ENCODE measurements at places on chromosomes 3 and 15.

- DNase-seq, result no peak
Measured at GRCh38 chr3:34856081-34856947, 783.0 kb upstream of the ARPP21 start.

GRCh38 chr3:192879346-192880031 is 38.2 kb downstream of the MB21D2 start:
- DNase-seq, result no peak

DNA sequence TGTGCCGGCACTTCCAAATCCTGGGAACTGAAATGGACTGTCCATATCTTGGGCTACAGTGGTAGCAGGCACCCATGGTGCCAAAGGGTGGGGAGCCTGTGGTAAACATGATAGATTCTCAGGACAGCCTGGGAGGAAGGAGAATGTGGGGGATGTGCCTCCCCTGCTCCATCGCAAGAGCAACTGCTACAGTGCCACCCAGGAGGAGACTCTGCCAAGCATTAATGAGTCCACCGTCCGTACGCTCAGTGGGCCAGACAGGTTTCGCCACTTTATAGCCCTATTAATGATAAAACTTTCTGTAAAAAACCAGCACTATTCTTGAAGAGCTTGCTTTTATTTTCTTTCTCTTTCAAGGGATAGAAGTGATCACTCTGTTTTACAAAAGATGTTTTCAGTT is 75.2 kb downstream of the FMN1 start:
- no peak for DNase-seq

GRCh38 chr3:106004137-106004681 is 135.4 kb upstream of the CBLB start:
- DNase-seq, result peak; percentile 41

DNA sequence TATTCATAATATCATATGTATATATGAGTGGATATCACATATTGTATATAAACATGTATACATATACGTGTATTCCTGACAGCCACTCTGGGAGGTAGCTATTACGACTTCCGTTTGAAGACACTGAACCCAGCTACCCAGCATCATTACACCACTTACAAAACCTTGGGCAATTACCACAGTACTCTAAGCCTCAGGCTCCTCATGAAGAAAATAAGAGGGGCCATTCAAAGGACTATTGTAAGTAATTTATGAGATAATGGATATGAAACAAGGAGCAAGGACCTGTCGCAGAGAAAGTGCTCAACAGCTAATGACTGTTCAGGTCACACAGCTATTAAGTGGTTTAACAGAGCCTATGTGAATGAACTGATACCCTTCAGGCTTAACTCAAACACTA is 52.4 kb downstream of the KCNMB2 start:
- DNase-seq, result no peak

DNA sequence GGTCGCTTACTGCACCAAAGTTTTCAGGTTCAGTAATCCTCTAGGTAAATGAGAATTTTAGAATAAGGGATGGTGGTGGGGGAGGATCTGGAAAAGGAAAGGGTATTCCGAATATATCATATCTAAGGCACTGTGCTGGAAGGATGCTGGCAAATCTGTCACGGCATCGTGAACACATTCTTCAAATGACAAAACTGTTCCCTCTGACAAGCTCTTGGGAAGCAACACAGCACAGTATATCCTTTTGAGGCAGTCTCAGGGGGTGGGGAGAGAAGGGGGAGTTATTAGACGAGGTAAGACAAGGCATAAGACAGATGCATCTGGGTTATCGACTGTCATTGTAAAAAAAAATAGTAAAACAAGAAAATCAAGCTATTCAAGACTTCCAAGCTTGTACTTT is 289.6 kb upstream of the LRRN1 start:
- DNase-seq, result no peak

DNA sequence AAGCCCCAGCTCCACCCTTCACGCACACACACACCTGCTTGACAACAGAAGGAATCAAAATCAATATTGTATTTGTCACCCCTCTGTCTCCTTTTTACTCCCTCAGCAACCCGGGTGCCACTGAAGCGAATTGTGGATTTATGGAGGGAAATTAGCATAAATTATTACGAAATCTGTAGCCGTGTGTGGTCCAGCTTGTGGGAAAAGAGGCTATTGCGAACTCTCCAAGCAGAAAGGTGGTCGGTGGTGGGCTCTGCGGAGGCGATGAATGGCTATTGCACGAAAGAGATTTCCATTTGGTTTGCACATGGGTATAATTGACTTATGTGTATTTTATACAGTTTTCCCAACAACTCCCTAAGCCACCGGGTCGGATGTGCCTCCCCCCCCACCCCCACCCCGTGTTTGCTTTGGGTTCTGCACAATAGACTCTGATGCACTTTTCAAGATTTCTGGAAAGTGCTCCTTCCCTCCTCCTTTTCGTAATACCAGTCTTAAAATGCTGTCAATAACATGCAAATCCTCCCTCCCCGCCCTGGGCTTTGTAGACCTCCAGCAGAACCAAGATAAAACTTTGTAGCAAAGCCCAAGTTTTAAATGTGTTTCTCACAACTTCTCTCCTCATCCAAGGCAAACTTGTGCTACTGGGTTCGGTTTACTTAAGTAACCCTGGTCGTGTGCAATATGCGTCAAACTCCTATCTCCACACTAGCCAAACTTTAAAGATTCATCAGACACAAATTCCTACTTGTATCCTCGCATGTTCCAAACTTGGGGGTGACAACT is 3.1 kb upstream of the FOXB1 start:
- DNase-seq, result no peak

DNA sequence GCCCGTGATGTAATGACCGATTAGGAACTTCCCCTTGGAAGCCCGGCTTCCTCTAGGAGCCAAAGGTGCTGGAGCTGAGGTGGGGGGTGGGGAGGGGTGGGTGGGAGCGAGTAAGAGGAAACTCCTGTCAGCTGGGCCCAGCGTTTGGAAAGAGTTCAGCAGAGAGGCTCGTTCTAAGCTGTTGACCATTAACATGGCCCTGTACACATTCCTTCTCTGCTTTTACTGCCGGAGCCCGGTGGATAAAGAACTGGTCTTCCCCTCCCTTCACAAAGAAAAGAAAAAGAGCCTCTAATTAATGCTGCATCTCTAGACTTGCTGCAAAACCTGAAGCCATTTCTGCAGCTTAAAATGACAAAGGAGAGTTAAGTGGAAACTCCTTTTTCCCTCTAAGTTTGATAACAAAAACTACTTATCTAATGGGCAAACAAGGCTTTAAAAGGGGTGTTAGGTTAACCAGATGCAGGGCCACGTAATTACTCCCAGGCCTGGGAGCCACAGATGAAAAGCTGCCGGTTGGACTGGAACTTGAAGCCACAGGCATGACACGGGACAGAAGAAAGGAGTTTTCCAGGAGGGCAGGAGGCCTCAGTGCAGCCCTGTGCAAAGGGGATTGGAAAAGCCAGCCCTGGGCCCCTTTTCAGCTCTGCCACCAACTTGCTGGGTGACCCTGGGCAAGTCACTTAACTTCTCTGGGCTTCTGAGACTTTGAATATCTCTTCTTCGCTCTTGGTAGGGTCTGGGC is 71.3 kb downstream of the SMAD6 start:
- no peak for DNase-seq

DNA sequence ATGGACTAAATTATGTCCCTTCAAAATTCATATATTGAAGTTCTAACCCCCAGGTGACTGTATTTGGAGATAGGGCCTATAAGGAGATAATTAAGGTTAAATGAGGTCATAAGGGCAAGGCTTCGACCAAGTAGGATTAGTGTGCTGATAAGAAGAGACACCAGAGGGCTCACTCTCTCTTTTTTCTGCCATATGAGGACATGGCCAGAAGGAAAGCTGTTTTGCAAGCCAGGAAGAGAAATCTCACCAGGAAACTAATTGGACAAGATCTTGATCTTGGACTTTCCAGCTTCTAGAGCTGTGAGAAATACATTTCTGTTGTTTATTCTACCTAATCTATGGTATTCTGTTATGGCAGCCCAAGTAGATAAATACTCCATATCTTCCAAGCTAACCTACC is 503.6 kb upstream of the NAALADL2 start:
- no peak for DNase-seq

- DNase-seq, result no peak
Measured at GRCh38 chr15:83320404-83320803, 35.9 kb upstream of the BNC1 start.

- no peak for DNase-seq
Measured at GRCh38 chr15:77537006-77537405, 95.7 kb downstream of the LINGO1 start.

GRCh38 chr3:33659856-33660434 is 58.1 kb downstream of the CLASP2 start:
- DNase-seq, result no peak

- peak; percentile 39 for DNase-seq
Measured at GRCh38 chr15:90482124-90483011, 47.4 kb upstream of the CRTC3 start.

DNA sequence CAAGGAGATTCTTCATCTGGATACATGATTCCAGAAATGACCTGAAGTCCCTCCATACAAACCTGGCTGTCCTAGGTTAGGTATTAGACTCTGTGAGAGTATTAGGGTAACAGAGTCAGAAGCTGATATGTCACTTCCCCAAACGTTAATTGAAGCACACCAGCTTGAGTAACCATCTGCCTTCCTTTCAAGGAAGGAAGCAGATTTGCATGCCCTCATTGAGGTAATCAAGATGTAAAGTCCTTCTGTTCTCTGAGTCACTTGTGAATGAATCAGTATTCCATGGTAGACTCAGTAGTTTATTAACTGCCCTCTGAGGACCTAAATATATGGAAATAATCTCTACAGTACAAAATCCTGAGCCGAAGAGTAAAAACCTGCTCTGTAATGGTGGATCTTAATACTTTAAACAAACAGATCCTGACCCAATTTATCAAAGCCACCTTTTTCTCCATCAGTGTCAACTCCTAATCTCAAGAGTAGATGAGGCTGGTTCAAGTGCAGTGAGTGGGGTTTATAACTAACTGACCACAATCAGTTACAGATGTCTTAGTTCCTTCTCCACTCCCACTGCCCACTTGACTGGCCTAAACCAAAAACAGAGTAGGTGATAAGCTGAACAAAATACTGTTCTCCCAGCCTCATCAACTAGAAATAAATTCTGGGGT is 246.2 kb upstream of the CHRM5 start:
- DNase-seq, result peak; percentile 12

DNA sequence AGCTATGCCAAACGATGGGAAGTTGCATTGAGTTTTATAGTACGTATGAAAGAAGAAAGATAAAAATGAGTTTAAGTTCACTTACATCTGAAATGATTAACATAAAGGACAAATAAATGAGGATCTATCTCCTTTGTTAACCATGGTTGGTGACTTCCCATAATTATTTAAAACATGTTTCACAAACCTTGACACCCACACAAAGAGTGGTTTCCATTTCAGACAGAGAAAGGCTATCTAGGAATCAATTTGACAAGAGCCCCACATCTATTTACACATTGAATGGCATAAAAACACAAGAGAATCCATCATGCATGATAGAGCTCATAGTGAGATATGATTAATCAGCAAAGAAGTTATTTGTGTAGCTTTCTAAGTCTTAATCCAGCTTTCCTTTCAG is 14.2 kb upstream of the MTMR10 start:
- no peak for DNase-seq

GRCh38 chr15:39869858-39870515 is 50.1 kb downstream of the GPR176 start:
- DNase-seq, result no peak

- DNase-seq, result no peak
Measured at GRCh38 chr15:48427960-48428547, 96.8 kb downstream of the DUT start.

DNA sequence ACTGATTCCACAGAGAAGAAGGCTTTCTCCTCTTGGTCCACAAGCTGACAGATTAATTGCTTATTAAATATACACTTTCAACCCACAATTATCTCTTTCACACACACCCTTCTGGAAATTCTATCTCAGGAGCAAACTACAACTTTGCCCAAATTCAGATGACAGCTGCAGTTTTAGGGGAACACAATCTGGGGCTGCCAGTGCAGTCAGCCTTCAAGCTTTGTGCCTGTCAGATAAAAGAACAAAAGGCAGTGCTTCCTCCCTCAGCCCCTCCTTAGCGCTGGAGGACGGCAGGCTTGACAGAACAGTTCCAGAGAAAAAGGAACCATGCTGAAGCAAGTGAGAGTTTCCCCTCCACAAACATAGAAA is 99.6 kb downstream of the TMCC1 start:
- peak; percentile 8 for DNase-seq

GRCh38 chr3:131004603-131005002 is 22.0 kb downstream of the ASTE1 start:
- no peak for DNase-seq

GRCh38 chr3:187985647-187986046 is 168.3 kb upstream of the LPP start:
- DNase-seq, result no peak

DNA sequence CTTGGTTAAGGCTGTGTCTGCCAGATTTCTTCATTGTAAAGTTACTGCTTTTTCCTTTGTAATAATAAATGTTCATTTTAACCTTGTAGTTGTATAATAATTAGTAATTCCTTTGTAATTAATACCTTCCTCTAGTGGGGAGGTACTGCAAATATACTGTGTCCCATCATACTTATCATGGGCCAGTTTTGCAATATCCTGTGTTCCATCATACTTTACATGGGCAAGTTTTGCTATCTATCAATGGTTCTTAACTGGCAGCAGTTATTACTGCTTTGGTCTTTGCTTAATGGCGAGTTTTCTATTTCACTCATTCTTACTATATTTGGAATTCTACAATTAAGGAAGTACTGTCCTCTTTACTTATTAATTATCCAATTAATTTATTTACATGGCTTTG is 10.6 kb downstream of the ATP2C1 start:
- DNase-seq, result no peak

DNA sequence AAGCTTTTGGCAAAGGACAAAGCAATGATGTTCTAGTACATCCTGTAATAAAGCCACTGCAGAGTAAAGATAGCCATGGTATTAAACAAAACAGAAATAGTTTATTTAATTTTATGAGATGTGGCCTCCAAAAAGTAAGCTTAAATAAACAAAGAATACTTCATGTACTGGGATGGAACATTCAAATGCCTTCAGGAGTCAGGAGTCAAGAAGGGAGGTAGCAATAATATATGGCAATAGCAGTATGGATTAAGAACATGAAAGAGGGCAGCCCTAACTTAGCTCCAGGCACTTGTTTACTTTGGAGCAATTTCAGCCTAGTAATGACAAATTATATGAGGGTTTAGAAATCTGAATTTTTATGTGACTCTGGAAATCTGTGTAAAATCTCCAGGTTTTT is 343.9 kb upstream of the THRB start:
- no peak for DNase-seq

DNA sequence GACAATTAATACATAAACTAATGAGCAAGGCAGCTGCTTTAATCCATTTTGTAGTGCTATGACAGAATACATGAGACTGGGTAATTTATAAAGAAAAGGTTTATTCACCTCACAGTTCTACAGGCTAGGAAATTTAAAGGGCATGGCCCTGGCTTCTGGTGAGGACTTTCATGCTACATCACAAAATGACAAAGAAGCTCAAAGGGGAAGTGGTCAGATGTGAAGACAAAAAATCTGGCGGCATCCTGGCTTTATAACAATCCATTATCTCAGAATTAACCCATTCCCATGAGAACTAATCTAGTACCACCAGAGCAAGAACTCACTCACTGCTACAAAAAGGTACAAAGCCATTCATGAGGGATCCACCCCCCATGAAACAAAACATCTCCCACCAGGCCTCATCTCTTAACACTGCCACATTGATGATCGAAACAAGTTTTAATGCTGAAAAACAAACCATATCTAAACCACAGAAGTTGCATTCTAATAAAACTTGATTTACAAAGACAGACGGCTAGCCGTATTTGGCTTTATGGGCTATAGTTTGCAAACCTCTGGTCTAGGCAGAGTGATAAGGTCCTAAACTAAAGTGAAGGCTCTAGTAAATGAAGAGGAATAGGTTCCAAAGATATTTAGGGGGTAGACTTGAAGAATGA is 44.2 kb downstream of the GSK3B start:
- DNase-seq, result no peak

GRCh38 chr3:7272203-7272602 is 411.3 kb downstream of the GRM7 start:
- DNase-seq, result no peak
